T-cell (primary cell): ENCODE measurements at places on chromosomes 12 and 14.

DNA sequence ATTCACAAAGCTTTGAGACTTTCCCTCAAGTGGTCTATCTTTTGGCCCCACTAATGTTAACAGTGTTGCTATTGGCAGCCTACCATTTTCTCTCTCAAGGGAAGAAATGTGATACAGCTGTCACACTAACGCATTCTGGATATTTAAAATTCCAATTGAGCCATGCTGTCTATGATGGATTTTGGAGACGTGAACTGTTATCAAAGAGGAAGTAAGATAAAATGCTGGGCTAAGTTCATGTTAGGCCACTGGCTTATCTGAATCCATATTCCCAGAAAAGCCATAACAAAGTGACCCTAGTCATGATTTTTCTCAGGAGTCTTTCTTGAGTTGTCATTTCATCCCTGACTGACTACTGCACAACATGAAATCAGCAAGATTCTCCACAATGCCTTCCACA, 200.2 kb downstream of the PHLDA1 start:
- no peak for DNase-seq

DNA sequence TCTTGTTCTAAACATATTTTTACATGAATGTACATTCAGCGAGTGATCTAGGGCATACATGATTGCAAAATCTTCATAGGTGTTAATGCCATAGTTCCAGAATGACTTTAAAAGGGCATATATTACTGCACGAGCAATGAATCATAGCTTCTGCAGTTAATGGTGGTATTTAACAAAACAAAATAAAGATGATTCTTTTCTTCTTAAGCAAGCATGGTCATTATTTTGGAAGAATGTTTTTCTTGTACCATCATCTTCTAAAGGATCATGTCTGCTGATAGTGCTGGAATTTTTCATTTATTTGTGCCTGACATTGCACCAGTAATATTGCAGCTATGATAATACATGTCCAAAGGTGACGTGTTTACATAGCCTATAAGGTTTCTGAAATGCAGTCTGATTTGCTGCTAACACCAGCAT, 388.6 kb downstream of the CCDC91 start:
- no peak for DNase-seq

DNA sequence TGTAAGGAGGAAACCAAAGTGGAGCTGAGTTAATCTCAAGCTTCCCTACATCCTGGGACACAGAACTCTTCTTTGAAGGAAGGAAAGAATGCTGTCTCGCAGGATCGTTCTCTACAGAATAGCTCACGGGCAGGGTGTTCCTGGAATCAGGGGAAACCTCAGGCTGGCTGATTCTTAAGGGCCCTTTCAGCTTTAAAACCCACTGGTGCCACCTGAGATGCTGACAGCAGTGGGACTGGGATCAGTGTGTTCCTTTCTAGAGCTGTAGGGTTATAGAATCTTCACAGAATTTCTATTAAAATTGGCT, 47.8 kb downstream of the UBE3B start:
- no peak for DNase-seq

- DNase-seq: no peak
Observed at GRCh38 chr14:53766601-53767000, 190.0 kb downstream of the BMP4 start.

DNA sequence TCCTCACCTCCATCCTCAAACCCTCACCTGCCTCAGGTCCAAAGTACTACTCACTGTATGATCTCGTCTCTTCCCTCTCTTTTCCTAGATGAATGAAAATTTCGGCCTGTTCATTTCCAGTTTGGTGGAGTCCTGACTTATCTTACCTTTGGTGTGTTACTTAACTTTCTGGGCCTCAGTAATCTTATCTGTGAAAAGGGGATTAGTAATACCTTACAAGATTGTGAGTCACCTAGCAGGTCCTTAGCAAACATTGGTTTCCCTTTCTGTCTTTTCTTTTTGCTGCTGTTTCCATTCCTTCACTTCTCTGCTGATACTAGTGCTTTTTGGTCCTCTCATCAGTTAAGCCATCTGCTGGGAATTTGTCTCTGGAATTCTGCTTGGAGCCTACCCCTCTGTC, 52.8 kb downstream of the AKAP6 start:
- no peak for DNase-seq

- no peak for DNase-seq
Observed at GRCh38 chr14:92122761-92123160, 992 bp downstream of the CPSF2 start.

GRCh38 chr14:69715725-69716477, 51.0 kb upstream of the SRSF5 start:
- no peak for DNase-seq

GRCh38 chr14:49581209-49582112, 4.7 kb downstream of the RPS29 start:
- no peak for DNase-seq

GRCh38 chr12:49451468-49452259, 84.4 kb downstream of the SPATS2 start:
- DNase-seq: no peak

DNA sequence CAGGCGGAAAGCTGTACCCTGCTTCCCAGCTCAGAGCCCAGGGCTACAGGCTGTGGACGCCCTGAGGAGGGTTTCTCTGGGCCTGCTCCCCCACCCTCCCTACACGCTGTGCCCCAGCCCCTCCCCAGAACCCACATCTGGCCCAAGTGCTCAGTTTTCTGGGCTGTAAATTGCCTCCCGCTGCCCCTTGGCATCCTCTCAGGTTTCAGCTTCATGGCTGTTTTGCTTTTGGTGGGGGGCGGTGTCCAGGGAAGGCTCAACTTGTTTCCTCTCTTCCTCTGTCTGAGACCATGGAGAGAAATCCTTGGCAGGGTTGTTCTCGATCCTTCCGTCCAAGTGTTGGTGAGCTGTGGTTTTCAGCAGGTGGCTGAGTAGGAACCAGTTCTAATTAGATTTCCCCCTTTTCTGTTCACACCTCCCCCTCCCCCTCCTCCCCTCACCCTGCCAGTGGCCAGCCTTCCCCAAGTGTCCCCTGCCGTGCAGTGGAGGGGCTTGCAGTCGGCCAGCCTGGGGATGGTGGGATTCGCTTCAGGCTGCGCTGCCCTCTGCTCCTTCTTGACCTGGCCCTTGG, 61.8 kb downstream of the TSPAN9 start:
- no peak for DNase-seq

GRCh38 chr12:58395470-58395869, 454.1 kb downstream of the ATP23 start:
- DNase-seq: no peak

DNA sequence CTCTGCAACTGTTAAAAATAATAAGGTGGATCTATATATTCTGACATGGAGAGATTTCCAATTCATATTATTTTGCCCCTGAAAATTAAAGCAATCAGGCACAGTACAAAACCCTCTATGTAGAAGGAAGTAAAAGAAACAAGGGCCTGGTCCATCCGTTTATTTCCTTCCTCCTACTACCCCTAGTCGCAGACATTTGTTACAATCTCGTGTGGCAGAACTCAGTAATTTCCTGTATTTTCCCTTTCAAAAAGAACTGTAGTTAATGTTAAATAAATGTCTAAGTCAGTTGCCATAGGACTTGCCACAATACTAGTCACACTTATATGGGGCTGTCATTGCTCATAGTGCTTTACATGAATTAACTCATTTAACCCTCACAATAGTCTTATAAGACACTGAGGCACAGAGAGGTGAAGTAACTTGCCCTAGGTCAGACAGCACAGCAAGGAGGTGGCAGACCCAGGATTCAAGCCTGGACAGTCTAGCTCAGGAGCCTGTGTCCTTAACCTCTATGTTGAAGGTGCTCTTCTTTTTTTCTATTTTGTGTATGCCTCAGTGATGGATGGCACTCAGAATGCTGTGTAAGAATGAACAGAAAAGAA, 24.2 kb downstream of the NINJ2 start:
- DNase-seq: no peak

GRCh38 chr12:25455696-25456095, 97.4 kb downstream of the LMNTD1 start:
- no peak for DNase-seq

GRCh38 chr12:116459011-116459875, 99.9 kb upstream of the MAP1LC3B2 start:
- no peak for DNase-seq

- no peak for DNase-seq
Observed at GRCh38 chr12:38878333-38878705, 27.1 kb downstream of the CPNE8 start.

- DNase-seq: no peak
Observed at GRCh38 chr12:121390856-121391255, 9.1 kb upstream of the RNF34 start.

DNA sequence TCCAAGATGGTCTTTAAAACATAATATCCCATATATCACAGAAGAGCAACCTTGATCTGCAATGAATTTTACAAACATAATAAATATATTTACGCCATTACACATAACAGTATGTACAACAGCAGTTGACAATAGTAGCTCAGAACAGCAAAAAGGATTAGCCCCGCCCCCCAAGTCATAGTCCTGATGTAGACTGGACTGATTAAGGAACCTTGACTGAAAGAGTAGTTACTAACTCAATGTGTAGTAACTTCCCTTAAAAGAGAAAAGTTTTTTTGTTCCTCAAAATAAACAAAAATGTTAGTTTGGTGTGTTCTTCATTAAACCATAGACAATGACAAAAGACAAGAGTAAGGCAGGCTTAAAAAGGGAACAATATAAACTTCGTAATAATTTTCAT, 44.5 kb downstream of the GTF2A1 start:
- DNase-seq: no peak

- peak; percentile 21 for DNase-seq
Observed at GRCh38 chr12:122244565-122245371, 18.9 kb upstream of the DIABLO start.

GRCh38 chr14:71650187-71650755, 282.0 kb upstream of the RGS6 start:
- no peak for DNase-seq

GRCh38 chr12:92062539-92063493, 82.8 kb downstream of the BTG1 start:
- DNase-seq: no peak

- no peak for DNase-seq
Observed at GRCh38 chr12:81944886-81945285, 185.7 kb upstream of the PPFIA2 start.

GRCh38 chr12:41619705-41620104, 431.6 kb downstream of the PDZRN4 start:
- no peak for DNase-seq

- DNase-seq: no peak
Observed at GRCh38 chr12:3364226-3364625, 126.8 kb upstream of the PRMT8 start.

GRCh38 chr14:104425171-104425681, 154.3 kb upstream of the C14orf180 start:
- DNase-seq: no peak

DNA sequence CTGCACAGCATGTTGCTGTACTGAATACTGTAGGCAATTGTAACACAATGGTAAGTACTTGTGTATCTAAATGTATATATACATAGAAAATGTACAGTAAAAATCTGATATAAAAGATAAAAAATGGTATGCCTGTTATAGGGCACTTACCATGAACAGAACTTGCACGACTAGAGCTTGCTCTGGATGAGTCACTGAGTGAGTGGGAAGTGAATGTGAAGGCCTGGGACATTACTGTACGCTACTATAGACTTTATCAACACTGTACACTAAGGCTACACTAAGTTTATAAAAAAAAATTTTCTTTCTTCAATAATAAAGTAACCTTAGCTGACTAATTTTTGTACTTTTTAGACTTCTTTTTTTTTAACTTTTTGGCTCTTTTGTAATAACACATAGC, 24.2 kb upstream of the NEDD1 start:
- no peak for DNase-seq

- peak; percentile 25 for DNase-seq
Observed at GRCh38 chr12:122021193-122021821, 377 bp upstream of the BCL7A start.

DNA sequence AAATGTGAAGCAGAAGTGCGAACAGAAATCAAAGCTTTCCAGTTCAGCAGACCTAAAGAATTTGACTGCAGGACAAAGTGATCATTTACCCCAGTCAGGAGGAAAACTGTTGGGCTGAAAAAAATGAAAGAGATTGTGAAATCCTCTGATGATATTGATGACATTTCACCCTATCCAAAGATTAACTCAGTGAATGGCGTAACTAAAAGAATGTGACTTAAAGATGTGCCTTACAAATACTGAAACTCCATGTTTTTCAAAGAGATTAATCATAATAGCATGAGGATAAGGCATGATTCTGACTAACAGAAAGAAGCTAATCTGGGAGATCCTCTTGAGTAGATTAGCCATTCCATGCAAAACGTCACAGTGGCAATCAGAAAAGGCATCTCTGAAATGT, 225.6 kb downstream of the DUSP6 start:
- no peak for DNase-seq

DNA sequence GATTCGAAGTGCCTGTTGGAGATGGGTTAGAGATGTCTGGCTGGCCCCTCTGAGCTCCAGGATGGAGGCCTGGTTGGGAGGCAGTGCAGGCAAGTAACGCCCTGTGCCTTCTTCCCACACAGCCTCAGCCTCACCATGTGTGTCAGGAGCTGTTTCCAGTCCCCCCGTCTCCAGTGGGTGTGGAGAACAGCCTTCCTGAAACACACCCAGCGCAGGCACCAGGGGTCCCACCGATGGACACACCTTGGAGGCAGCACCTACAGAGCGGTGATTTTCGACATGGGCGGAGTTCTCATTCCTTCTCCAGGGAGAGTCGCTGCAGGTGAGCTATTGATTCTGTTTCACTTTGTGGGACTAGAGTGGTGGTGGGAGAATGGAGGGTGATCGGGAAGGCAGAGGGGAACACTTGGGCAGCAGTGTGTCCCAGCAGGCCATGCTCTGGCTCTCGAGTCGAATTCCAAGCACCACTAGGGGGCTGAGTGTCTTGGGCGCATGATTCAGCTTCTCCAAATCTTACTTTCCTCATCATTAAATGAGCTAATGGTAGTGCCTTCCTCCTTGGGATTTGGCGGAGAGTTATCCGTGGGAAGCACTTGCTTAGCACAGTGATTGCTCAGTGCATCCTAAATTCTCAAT, 6.8 kb downstream of the ACAD10 start:
- no peak for DNase-seq

- DNase-seq: no peak
Observed at GRCh38 chr14:49420201-49420600, 166.0 kb downstream of the RPS29 start.

DNA sequence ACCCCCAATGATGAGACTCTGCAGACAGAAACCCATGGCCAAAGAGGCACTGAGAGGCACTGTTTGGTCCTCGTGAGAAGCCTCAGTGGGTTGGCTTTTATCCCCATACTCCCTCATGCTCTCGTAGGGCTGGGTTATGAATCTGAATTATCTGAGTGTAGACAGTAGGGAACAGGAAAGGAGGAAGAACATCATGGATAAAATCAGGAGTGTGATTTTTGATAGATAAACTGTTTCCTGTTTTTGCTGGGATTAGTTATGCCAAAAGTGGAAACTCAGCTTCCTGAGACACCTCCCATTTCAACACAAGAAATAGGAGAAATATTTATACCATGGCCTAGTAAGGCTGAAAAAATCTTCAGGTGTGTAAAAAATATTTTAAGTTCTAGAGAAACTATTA, 177.9 kb downstream of the PPM1H start:
- DNase-seq: no peak

- DNase-seq: no peak
Observed at GRCh38 chr14:93638790-93639189, 149.5 kb downstream of the PRIMA1 start.

GRCh38 chr14:40983604-40984003, 623.1 kb upstream of the LRFN5 start:
- no peak for DNase-seq

GRCh38 chr14:36212577-36212976, 36.1 kb upstream of the PTCSC3 start:
- no peak for DNase-seq

GRCh38 chr12:111228916-111229666, 139.8 kb downstream of the PHETA1 start:
- DNase-seq: no peak
